Forelimb muscle (tissue), 1 donor: ENCODE measurements at places on chromosomes 13 and 19. TPM values are rescaled to one million over a fixed set of nuclear protein-coding genes. Genes with fewer than 3 reads are reported as not detected.

DNA sequence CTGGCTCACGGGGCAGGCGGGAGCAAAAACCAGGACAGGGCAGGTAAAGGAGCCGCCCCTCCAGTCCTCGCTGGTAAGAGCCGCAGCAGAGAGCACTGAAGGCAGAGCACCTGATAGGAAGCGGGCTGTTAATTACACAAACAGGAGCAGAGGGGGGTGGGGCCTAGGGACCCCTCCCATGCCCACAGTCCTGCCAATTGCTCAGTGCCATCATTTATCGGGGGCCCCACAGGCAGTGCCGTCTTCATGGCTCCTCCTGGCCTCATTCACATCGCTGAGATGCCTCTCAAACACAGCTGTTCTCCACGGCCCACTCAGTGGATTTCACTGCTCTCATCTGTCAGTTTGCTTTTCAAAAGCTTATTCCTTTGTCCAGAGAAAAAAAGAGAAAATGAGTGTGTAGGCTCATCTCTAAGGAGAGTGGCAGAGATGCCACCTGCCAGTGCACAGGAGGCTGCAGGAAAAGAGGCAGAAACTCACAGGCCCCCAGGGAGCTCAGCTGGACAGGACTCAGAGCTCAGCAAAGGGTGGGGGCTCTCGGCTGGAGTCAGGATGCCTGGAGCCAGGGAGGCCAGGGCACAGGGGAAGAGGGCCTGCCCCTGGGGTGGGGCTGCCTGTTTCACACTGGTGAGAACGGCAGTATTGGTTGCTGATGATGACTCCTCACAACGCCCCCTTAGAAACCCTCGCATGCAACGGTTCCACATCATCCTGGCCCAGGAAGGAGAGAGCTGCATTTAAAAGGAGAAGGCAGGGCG, 174.6 kb downstream of the COL4A1 start:
- no peak for DNase-seq

- no peak for DNase-seq
Measured at GRCh38 chr13:105219651-105220050, 1315.8 kb downstream of the EFNB2 start.

DNA sequence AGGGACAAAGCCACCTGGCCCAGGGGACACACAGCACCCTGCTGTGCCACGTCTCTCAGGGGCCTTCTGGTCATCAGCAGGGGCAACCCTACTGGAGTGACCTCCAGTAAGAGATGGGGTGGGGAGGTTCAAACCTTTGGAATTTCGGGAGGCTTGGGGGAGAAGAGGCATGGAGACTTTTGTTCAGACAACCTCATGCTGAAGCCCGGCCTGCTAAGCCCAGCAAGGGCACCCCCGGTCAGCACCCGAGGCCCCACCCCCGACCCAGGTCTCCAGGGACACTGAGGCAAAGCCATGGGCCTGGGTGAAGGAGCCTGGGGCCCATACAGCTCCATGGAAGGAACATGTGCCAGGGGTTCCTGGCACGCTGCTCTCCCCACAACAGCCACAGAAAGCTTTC, 23.3 kb downstream of the ZNF787 start:
- no peak for DNase-seq

PSG6 gene
- polyA plus RNA-seq = 0.16 TPM

GRCh38 chr19:3033595-3034405, 4.7 kb upstream of the TLE2 start:
- DNase-seq = no peak

- DNase-seq = no peak
Measured at GRCh38 chr13:72932250-72932649, 126.6 kb upstream of the KLF5 start.

DNA sequence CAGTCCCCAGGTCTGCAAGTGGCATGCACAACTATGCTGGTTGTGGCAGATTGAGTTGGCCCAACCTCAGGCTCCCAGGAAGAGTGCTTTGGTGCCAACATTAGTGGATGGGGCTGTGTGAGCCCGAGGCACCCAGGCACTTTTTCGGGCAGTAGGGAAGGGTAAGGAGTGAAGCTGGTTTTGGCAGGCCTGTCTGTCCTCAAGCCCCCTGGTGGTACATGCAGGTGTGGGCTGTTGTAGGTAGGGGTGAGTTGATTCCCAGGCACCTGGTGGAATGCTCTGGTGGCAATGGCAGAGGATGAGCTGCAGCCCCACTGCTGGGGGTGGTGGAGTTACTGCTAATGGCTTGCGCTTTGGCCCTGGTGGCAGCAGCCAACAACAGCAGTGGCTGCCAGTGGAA, 723.7 kb upstream of the SLITRK1 start:
- no peak for DNase-seq

EBI3 gene
- 0.38 TPM for polyA plus RNA-seq

- no peak for DNase-seq
Measured at GRCh38 chr19:35425682-35426081, 22.4 kb upstream of the FFAR2 start.

ZNF534 gene
- polyA plus RNA-seq = 0.81 TPM

FFAR3 gene
- 0.08 TPM for polyA plus RNA-seq

- no peak for DNase-seq
Measured at GRCh38 chr19:47713046-47714021, at the start of gene EHD2. Gene EHD2 (plus strand): TSS chr19:47713422. CDS start chr19:47716613, 3,191 bp downstream.

DNA sequence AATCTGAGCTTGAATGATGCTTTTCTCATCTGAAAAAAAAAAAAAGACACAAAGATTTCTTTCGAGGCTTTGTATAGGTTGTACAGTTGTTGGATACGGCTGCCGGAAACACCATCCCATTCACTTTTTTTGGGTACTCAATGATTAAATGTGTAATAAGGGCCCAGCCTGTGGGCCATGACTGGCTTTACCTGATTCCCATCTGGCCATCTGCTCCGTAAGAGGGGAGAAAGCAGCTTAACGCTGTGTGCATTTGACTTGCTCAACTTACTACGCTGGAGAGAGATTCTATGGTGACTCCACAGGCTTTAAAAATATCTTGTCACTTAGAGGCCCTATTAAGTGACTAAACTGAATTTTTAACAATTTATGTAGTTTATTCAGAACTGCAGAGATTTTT, 731 bp downstream of the ZNF558 start:
- no peak for DNase-seq

KIR2DL1 gene
- polyA plus RNA-seq = not detected

GRCh38 chr13:98586400-98587345, 9.8 kb upstream of the STK24 start:
- DNase-seq = no peak

- peak; percentile 28 for DNase-seq
Measured at GRCh38 chr13:26529441-26529840, 28.0 kb upstream of the WASF3 start.

CSNK1G2 gene
- 37.1 TPM for polyA plus RNA-seq

ZNF835 gene
- 1.9 TPM for polyA plus RNA-seq

TEX26 gene
- not detected for polyA plus RNA-seq

- DNase-seq = no peak
Measured at GRCh38 chr19:799076-799881, 2.0 kb downstream of the PTBP1 start.

- DNase-seq = no peak
Measured at GRCh38 chr13:36778083-36778671, 40.8 kb upstream of the RFXAP start.

- no peak for DNase-seq
Measured at GRCh38 chr13:23357349-23357748, 76.2 kb downstream of the SACS start.

- DNase-seq = no peak
Measured at GRCh38 chr19:40390084-40390742, at the start of gene HIPK4. Gene HIPK4 (minus strand): TSS chr19:40390181. CDS start chr19:40389902, 279 bp downstream.

GRCh38 chr19:3721131-3721886, 13.1 kb downstream of the TJP3 start:
- no peak for DNase-seq

DNA sequence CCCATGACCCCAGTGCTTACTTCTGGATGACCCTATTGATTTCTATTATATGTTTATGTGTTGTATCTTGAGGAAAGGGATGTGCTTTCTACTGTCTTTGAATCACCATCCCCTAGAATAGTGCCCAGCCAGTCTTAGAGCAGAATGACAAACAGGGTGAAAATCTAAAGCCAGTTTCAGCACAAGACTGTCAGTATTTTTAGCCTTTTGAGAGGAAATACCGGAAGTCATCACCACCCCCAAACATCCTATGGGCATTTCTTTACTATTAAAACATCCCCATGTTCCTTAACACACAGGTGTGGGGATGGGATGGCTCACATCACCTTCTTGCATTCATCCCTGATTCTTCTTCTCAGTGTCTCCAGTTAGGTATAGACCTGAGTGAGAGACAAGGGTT, 52.1 kb upstream of the UBE2L5 start:
- no peak for DNase-seq

BORA gene
- polyA plus RNA-seq = 2.9 TPM

GRCh38 chr19:44747739-44748425, 626 bp upstream of the BCL3 start:
- DNase-seq = no peak

SMIM17 gene
- 1.7 TPM for polyA plus RNA-seq

- no peak for DNase-seq
Measured at GRCh38 chr13:80342471-80343371, 1.8 kb upstream of the SPRY2 start.
